ENCODE measurements at places on chromosomes 11 and 22.

- no peaks in the 10 kb centered on the region for H3K27me3 ChIP-seq
- H3K4me3 ChIP-seq = no peak overlapping the region
- no peak overlapping the region for H3K27ac ChIP-seq
- DNase-seq = no peak
Observed at GRCh38 chr11:18372201-18372600, 22.2 kb upstream of the LDHA start.

DNA sequence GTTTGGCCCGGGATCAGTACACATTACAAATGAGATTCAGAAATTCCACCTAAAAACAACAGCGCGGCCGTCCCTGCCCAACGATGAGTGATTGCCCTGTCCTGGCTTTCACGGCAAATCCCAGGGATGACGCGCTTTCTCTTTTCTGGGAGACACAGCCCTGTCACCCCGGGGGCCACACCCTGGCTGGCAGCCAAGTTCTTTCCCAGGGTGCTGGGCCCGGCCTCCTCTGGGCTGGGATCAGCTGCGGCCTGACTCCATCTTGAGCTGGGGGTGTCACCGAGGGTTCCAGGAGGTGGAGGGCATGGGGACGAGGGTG, 82.7 kb downstream of the FBLN1 start:
- H3K36me3 ChIP-seq = no peaks in the 10 kb centered on the region
- no peak overlapping the region for H3K4me3 ChIP-seq
- H3K27ac ChIP-seq = no peak overlapping the region
- H3K27me3 ChIP-seq = peaks cover 2% of the 10 kb centered on the region
- no peak for DNase-seq
- peaks cover 4% of the 10 kb centered on the region for H3K4me1 ChIP-seq

DNA sequence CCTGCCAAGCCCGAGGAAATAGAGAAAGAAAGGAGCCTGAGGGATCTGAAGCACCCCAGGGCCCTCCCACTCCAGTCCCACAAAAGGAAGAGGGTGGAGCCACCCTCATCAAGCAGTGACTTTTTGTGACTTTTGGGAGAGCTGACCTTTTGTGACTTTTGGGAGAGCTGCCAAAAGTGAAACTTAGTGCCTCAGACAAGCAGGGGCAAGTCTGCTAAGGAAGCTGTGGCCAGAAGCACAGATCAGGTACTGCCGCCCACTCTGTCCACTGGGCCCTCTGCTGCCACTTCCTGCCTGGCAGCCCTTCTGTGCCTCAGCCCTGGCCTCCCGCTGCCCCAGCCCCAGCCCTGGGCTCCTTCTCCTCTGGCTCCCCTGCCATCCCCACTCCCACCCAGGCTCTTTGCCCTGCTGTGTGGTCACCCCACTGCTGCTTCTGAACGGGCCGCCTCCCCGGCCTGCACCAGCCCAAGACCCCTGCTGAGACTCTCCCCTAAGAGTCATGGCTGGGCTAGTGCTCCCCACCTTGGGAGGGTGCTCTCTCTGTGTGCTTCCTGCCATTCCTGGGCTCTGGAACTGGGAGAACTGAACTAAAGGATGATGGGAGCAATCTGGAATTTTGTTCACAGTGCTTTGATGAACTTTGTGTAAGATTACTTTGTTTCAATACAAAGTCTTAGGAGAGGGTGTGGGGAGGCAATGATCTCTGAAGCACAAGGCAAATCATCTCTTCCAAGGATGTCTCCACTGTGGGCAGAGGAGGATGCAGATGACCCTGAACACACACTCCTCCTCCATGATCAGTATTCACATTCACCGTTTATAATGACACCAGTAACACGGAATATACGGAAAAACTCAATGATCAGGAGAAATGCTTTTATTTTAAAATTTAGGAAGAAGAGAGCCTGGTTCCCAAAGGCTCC, at the start of gene APOBEC3H:
Gene APOBEC3H, plus strand, starts transcription at position 147 of the 923 bp plus-strand sequence. CDS start 3,035 bp downstream, outside the sequence.
- H3K27ac ChIP-seq = peak within 1 kb of the TSS; percentile 89
- H3K4me1 ChIP-seq = peaks cover 84% of the 10 kb centered on the region
- DNase-seq = peak; percentile 69
- H3K36me3 ChIP-seq = no peaks in the 10 kb centered on the region
- peak within 1 kb of the TSS; percentile 80 for H3K4me3 ChIP-seq

- peak overlapping the region; percentile 72 for H3K27ac ChIP-seq
- H3K4me3 ChIP-seq = peak overlapping the region; percentile 71
- no peaks in the 10 kb centered on the region for H3K36me3 ChIP-seq
Observed at GRCh38 chr22:46044621-46045458, 67.9 kb upstream of the WNT7B start.

DNA sequence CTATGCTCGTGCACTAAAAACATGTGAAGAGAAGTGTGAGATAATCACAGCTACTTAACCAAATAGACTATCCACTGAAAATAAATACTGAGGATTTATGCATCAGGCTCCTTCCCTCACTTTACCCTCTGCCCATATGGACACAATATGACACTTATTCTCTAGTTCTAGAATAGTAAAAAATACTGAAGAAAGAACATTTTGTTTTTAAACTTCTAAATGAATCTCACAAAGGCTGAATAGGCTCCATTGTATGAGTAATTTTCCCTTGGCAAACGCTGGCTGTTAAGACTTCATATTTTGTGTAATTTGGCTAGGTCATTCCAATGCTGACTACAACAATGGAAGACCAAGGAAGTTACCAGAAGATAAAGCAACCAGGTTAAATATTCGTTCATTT, 9.9 kb downstream of the HPS5 start:
- peaks cover 25% of the 10 kb centered on the region for H3K36me3 ChIP-seq
- H3K27ac ChIP-seq = no peak overlapping the region
- H3K27me3 ChIP-seq = no peaks in the 10 kb centered on the region
- DNase-seq = no peak

All from activated naive CD8-positive, alpha-beta T cell treated with anti-CD3 and anti-CD28 coated beads, Interleukin-2, amount 50 U/mL, for 24 hours (primary cell).